ENCODE measurements at places on chromosomes 2 and 18.

DNA sequence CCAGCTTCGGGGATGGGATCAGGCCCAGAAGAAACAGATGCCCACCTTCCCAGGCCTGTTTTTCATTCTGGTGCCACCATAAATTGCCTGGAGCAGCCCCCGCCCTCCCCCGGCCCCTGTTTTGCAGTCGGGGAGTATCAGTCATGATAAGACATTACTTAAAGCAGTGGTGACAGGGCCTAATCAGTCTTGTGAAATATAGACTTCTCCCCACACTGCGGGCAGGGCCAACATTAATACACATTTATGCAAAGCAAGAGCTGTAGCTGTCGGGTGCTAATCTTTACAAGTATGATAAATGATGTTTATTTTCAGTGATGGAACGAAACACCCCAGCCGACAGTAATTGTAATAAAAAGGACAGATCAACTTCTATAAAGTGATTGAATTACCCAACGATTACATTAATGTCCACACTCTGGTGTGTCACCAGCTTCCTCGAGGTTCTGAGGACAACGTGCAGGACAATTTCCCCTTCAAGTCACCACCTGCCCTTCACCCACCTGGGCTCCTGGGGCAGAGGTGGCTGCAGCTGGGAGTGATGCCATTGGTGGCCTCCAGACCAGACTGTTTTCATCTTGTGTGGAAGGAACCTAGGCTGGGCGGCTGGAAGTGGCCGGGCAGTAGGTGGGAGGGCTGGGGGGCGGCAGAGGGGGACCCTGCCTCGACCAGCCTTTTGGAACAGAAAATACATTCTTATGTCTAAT lies 226.0 kb downstream of the TFCP2L1 start:
- DNase-seq = no peak

DNA sequence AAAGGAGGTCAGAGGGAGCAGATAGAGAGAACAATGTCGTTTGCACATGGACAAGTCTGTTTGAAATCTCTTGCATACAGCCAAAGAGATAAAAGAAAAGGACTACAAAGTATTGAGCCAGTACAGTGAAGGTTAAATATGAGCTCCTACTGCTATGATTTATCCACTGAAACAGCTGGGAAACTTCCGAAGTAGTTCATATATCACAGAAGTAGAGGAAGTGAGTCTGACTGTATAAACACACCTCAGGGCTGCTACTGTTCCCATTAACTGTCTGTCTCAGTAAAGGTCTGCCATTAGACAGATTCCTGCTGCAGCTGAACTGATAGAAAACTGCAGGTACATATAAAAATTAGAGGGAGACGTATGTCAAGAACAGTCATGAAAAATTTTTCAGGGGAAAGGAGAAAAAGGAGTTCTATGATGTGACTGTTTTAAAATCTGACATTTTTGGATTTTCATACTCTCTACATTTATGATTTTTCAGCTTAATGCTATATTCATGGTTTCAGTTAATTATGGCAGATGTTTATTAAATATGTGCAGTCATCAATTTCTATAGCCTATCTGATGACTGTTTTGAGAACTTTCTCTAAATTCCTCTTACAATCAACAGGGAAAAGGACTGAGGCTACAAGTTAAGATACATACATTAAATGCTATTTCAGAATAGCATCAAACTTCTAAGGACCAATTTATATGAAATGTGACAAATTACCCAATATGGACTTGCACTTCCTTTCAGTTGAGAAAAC lies 364.7 kb downstream of the ERBB4 start:
- no peak for DNase-seq

DNA sequence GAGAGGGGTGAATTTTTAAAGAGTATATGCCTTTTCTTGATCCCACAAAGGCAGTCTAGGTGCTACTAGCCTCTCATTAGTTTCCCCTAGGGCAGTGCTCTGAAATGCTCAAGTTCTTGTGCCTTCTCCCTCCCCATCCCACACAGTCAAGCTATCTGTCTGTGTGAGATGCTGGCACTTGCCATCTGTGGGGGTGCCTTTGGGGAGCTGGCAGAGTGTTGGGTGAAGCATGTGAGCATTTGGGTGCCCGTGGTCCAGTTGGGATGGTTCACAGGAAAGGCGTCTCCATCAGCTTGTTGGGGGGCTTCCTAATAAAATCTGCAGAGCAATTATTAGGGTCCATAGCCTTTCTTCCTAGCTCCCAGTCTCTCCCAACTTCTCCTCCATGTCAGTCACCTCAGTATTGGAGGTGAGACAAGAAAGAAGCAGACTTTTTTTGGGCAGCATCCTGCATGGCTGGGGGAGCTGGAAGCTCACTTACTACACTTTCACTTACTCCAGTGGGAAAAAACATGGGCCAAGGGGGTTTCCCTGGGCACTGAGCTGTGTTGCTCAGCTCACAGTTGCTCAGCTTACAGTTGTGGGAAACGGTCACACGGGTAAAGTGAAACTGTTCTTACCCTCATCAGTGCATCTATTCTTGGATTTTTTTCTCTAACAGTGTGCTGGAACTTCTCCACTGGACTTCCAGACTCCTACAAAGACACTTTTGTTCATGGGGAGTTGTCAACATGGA lies 29.3 kb downstream of the COLEC11 start:
- DNase-seq = no peak

GRCh38 chr2:54901224-54901986 lies 148.8 kb downstream of the RTN4 start:
- no peak for DNase-seq

GRCh38 chr2:222521099-222521498 lies 96.8 kb downstream of the SGPP2 start:
- no peak for DNase-seq

GRCh38 chr2:73998933-73999332 lies 14.2 kb downstream of the TET3 start:
- no peak for DNase-seq

DNA sequence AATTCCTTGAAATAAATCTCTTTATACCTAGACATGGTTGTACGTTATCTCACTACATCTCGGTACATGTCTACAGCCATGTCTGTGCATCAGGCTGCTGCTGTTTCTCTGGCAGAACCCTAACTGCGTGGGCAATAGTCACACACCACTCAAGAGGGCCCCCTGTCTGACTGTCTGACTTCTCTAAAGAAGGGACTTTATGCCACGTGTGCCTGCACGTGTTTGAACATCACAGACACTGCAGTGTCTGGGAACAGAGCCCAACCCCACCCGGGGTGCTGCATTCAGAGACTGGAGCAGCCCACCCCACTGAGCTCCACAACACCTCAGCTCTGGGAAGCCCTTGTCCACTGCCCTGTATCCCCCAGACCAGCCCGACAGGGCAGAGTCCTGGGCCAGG lies 55.0 kb downstream of the KIF1A start:
- DNase-seq = no peak

- no peak for DNase-seq
Measured at GRCh38 chr2:20419752-20420151, 27.1 kb upstream of the RHOB start.

DNA sequence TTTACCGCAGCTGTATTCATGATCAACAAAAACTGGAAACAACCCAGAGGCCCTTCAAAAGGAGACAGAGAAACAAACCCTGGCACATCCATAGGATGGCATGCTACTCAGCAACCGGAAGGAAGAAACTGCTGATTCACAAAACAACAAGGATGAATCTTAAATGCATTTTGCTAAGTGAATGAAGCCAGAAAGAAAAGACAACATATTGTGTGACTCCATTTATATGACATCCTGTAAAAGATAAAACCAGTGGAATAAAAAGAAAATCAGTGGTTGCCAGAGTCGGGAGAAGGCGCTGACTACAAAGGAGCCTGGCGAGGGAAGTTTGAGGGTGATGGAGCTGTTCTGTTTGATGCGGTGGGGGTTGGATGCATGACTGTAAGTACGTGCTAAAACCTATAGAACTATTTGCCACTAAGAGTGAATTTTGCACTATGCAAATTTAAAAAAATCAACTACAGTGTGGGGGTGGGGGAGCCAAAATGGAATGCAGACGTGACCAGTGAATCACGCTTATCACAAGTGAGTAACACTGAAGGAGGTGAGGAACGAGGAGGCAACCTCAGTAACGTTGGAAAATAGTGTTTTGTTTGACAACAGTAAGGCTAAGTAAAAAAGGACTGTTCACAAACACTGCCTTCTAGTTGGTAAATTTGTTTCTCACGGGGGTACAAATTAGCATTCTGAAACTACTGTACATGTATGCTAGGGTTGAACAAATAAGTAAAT lies 108.9 kb downstream of the INHBB start:
- no peak for DNase-seq

DNA sequence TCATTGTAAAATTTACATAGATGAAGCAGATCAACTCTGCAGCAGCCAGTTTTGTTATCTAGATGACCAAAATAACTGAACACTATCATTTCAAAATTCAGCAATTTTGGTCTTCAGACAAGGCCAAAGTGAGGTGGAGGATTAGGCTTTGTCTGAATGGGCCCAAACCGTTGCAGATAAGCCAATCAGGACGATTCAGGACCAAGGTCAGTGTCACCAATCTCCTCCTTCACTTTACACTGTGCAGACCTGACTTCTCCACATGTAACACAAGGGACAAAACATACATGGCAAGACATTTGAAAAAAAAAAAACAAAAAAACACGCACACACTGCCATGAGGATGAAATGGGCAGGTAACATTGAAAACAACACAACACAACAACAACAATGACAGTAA lies 211.2 kb downstream of the NAPG start:
- no peak for DNase-seq

DNA sequence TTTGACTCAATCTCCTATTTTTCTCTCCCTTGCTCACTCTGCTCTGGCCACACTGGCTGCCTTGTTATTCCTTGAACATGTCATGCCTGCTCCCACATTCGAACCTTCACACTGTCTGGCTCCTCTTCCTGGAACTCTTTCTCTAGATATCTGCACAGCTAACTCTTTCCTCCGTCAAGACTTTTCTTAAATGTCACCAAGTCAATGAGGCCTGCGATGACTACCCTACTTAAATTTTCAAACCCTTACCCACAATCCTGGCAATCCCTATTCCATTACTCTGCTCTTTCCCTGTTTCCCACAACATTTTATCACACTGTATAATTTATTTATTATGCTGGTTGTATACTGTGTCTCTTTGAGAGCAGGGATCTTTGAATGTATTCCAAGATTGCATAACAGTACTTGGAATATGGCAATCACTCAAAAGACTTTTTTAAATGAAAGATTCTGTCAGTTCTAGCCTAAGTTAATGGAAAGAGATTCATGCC lies 206.2 kb downstream of the SRBD1 start:
- no peak for DNase-seq

GRCh38 chr2:129437725-129438124 lies 541.7 kb upstream of the RAB6C start:
- DNase-seq = no peak
